ENCODE measurements at places on chromosomes 12 and 14.

DNA sequence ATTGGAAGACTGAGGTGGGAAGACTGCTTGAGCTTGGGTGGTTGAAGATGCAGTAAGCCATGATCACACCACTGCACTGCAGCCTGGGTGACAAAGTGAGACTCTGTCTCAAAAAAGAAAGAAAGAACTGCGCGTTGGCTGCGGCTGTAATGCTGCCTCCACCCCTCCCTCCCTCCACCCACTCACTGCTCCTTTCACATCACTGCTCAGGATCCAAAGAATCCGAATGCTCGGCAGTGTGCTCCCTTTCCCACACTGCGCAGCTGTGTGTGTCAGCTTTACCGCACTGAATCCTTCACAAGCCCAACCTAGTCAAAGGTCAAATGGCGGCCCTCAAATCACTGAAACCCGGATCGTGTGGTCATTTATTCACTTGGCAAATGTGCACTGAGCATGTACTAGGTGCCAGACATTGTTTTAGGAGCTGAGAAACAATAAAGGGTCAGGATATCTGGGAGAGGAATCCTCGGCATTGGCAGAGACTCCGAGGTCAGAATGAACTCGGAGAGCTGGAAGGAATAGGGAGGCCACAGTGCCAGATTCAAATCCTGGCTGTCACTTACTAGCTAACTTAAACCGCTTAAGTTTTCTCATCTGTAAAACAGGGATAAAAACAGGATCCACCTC, 11.5 kb upstream of the TDRD9 start:
- no peak for DNase-seq
- no peaks in the 10 kb centered on the region for H3K27me3 ChIP-seq
- H3K27ac ChIP-seq: no peak overlapping the region
- peaks cover 30% of the 10 kb centered on the region for H3K36me3 ChIP-seq
- H3K4me3 ChIP-seq: no peak overlapping the region
- H3K4me1 ChIP-seq: peaks cover 22% of the 10 kb centered on the region

GRCh38 chr14:20118795-20119194, 8.3 kb downstream of the OR4K17 start:
- H3K4me1 ChIP-seq: no peaks in the 10 kb centered on the region
- H3K36me3 ChIP-seq: no peaks in the 10 kb centered on the region
- no peak overlapping the region for H3K4me3 ChIP-seq

DNA sequence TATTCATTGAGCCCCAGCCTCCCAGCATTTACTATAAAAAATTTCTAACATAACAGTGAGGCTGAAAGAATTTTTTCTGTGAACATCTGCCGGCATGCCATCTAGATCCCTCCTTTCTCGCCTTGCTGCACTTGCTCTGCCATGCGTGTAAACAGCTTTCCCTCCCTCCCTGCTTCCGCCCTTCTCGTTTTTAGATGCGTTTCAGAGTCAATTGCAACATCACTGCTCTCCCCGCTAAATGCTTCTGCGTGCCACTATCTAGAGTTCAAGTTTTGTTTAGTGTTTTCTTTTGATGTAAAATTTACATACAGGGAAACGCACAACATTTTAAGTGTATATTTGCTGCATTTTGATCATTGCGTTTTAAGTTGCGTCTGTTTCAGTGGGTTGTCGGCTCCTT, 83.6 kb downstream of the CCDC92 start:
- H3K4me3 ChIP-seq: no peak overlapping the region
- no peak for DNase-seq
- H3K27ac ChIP-seq: no peak overlapping the region
- no peaks in the 10 kb centered on the region for H3K4me1 ChIP-seq
- no peaks in the 10 kb centered on the region for H3K36me3 ChIP-seq

DNA sequence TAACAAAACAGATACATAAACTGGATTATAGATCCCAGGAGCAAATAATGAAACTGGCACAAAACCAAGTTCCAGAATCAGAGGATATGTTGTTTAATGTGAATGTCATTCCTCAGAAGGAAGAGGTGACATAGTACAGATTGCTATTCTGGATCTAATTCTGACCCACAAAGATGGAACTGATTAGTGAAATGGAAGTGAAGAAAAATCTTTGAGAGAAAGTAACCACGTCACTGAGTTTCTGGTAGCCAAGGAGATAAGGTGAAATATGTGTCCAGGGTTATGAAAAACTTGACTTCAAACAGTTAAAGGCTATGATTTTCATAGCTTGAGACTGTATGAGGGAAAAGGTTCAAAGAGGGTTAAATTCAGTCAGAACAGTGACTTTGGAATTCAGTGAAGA, 8.3 kb downstream of the OR10AD1 start:
- no peak overlapping the region for H3K4me3 ChIP-seq
- no peak overlapping the region for H3K27ac ChIP-seq
- peaks cover 13% of the 10 kb centered on the region for H3K4me1 ChIP-seq
- no peaks in the 10 kb centered on the region for H3K36me3 ChIP-seq
- no peaks in the 10 kb centered on the region for H3K27me3 ChIP-seq

GRCh38 chr14:20866963-20867362, 24.2 kb upstream of the RNASE3 start:
- H3K4me3 ChIP-seq: no peak overlapping the region
- H3K36me3 ChIP-seq: no peaks in the 10 kb centered on the region
- DNase-seq: no peak
- H3K27me3 ChIP-seq: no peaks in the 10 kb centered on the region

GRCh38 chr12:12837025-12837812, 24.1 kb downstream of the DDX47 start:
- DNase-seq: peak; percentile 25
- peaks cover 26% of the 10 kb centered on the region for H3K4me1 ChIP-seq
- H3K4me3 ChIP-seq: no peak overlapping the region
- H3K27me3 ChIP-seq: no peaks in the 10 kb centered on the region

DNA sequence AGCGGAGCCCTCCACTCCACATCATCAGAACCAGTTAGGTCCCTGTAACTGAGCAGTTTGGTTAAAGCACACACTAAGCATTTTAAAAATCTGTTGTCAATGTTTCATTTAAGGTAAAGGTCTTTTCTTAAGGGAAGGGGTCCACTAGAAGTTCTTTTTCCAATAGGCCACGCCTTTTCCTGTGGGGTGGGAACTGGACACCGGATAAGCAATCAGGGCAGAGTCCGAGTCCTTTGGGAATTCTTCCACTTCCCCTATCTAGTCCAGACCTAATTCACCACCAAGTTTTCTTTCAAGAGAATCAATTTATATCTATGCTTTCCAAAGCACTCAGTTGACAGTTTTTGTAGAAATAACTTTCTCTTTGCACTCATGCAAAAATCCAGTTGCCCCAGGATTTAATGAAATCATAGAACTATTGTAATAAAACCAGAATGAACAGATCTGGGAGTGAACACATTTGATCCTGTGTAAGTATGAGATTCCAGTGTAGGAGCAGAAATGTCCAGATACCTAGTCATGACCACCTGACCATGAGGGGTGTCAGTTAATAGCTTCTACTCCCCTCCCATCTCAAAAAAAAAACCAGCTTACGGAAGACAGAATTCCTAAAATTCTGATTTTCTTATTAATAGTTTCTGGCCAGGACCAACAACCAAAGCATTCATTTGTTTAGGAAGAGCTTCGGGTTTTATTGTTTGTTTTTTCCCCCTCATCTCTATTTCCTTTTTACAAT, 11.7 kb downstream of the VPS37B start:
- H3K27me3 ChIP-seq: no peaks in the 10 kb centered on the region
- H3K4me1 ChIP-seq: peaks cover 61% of the 10 kb centered on the region
- H3K36me3 ChIP-seq: no peaks in the 10 kb centered on the region
- no peak for DNase-seq
